ENCODE measurements at places on chromosomes 7 and 10. TPM values are rescaled to one million over a fixed set of nuclear protein-coding genes. Genes with fewer than 3 reads are reported as not detected.
A peak's percentile ranks its signal among the peaks of the same experiment; 100 is the strongest.

DNA sequence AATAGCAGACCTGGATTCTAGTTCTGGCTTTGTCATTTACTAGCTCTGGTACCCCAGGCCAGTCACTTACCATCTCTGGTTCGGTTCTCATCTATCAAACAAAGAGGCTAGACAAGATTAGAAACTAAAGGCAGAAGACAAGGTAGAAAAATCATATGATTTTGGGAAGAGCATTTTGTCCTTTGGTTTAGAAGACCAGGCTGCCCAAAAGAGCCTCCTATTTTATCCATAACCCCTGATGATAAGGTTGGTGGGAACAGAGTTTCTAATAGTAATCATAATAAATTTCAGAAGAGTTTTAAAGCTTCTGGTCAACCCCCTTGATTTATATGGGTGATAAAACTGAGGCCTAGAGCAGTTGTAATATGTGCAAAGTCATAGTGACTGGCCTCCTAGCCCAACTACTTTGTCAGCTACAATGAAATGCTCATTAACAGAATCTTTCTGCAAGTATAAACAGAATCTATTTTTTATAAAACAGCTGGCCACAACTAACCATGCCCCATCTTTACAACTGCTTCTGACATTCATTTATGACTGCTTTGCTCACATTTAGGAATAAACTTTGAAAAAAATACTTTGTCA, 23.4 kb downstream of the COX15 start:
- DNase-seq = no peak

- peak; percentile 78 for DNase-seq
These were observed 136.4 kb downstream of the WNT2 start for GRCh38 chr7:117186218-117187010.

DNA sequence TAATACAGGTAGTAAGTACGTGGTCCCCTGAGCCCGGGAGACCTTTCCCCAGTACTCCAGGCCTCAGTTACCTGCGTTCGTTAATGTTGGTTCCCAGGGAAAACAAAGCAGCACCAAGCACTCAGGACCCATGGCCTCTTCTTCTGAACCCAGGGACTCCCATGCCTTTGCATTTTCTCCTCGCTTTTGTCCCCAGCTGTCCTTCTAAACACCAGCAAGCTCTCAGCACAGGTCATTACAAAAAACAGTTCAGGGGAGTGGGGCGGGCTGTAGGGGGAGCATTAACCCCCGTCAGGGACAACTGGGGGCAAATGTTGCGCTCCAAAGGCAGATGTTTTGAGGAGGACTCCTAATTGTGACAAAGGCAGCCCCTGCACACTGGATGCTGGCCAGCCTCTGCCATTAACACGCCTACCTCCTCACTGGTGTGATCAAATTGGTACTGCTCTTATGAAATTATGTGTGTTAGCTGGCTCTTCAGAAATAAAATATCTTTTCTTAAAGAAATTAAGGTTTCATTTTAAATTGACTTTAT, 80.5 kb upstream of the LRGUK start:
- no peak for DNase-seq

- no peak for DNase-seq
These were observed 141.4 kb upstream of the DGKB start for GRCh38 chr7:15043931-15044330.

- DNase-seq = no peak
These were observed 10.4 kb downstream of the TAX1BP1 start for GRCh38 chr7:27750316-27750715.

SPDYE9 gene
- not detected for total RNA-seq

SCART1 gene
- 0.20 TPM for total RNA-seq

- DNase-seq = no peak
These were observed 40.9 kb downstream of the FAM204A start for GRCh38 chr10:118301211-118301610.

DNA sequence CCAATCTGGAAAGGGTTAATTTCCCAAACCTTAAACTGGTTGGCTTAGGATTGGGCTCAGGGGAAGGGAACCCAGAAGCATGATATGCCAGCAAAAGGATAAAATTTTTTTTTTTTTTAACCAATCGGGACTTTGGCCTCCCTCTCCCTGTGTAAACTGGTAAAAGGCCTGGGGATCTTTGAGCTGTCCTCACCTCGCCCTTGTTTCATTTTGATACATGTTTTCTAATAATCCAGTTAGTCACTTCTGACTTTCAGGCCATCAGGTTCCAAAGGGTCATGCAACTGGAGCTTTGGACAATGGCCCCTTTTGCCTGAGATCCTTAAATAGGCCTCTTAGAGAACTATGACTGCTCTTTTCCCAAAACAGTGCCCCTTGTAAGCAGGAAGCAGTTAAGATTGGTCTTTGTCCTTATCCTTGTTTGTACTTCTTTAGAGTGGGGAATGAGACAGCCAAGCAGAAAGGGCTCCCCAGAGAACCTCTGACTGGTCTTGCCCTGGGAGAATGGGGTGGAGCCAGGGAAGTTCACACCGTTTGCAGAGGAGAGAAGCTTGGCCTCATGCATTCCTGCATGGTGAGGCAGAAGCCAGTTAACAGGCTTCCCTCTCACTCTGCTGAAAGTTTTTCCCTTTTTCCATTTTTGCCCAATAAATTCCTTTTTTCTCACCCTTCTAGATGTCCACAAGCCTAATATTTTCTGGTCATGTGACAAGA, 424.2 kb upstream of the CNTNAP2 start:
- DNase-seq = peak; percentile 70

GRCh38 chr10:24958721-24959381, 6.4 kb upstream of the PRTFDC1 start:
- peak; percentile 64 for DNase-seq

- peak; percentile 50 for DNase-seq
These were observed 994 bp downstream of the SLC25A28 start for GRCh38 chr10:99619090-99619800.
